ENCODE measurements at places on chromosomes 2 and 18.

DNA sequence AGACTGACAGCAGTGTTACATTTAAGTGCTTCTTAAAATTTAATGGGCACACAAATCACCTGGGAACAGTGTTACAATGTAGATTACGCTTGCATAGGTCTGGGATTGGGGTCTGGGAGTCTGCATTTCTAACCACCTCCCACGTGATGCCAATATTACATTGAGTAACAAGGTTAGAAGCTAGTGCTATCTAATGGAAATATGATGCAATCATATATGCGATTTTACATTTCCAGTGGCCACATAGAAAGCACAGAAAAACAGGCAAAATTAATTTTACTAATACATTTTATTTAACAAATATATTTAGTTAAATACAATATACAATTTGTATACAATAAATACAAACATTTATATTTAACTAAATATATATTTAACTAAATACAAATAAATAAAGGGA lies 53.7 kb downstream of the SCN7A start:
- ATAC-seq = no peak

DNA sequence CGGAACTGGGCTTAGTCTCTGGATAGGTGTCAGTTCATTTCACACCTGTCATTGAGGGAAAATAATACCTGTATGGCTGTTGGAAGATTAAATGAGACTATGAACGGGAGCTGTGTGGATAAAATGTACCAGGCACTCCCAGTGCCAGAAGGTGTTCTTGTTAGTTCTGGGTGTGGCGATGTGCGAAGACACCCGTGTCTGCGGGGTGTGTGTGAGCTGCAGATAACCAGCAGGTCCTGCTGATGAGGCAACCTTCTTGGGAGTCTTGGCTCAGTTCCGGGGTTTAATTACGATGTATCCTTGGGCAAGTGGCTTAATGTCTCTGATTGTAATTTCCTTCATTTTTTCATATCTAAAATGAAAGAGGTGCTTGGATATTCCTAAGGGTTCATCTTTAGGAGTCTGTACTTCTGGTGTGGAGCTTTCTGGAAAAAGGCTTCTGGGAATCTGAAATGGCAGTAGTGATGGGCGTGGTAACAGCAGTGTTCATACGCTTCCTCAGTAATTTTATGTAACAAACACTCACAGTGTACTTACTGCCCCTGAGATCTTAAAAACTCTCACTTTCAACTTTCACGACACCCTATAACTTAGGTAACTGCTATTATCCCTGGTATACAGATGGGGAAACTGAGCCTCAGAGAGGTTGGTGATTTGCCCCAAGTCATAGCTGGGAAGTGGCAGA lies 35.0 kb downstream of the NEDD4L start:
- ATAC-seq = no peak

GRCh38 chr2:215060861-215061536 lies 77.4 kb downstream of the ABCA12 start:
- ATAC-seq = no peak

GRCh38 chr2:190972213-190972612 lies 41.8 kb downstream of the STAT1 start:
- ATAC-seq = no peak

DNA sequence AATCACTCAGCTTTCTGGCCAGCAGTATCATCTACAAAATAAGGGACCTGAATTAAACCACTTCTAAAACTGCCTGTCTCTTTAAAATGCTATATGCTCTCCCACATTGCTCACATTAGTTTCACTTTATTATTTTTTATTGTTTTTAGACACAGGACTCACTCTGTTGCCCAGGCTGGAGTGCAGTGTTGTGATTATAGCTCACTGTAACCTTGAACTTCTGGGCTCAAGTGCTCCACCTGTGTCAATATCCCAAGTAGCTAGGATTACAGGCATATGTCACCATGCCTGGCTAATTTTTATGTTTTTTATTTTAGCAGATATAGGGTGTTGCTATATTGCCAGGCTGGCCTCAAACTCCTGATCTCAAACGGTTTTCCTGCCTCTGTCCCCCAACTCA lies 591.3 kb upstream of the ZNF804A start:
- no peak for ATAC-seq

- no peak for ATAC-seq
These were observed 4.8 kb downstream of the ALK start for GRCh38 chr2:29916571-29916970.

DNA sequence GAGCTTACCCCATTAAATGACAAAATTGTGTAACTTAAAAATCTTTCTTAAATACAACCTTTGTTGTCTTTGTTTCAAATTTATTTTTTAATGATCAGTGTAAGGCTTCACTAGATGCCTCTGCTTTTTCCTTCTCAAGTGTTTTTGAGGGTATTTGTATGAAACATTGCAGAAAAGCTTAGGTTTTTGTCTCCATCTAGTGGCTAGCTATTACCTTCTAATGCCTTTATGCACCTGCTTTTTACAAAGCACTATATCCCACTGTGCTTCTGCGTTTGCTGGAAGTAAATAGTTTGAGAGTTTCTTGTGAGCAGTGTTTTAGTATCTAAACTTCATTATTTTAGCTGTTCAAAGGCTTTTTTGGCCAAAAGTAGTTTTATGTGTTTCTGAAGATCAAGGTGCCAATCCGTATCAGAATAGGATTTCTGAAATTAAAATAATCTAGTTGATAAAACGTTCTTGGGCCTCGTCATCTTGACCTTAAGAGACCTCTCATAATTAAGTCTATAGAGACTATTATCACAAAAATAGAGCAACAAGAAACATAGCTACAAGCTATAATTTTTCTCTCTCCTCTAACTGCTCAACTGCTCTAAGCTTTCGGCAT lies 47.0 kb downstream of the IWS1 start:
- ATAC-seq = no peak

GRCh38 chr2:144261336-144261735 lies 258.6 kb downstream of the ZEB2 start:
- ATAC-seq = no peak

- ATAC-seq = no peak
These were observed 119.1 kb upstream of the OTX1 start for GRCh38 chr2:62931536-62931935.

DNA sequence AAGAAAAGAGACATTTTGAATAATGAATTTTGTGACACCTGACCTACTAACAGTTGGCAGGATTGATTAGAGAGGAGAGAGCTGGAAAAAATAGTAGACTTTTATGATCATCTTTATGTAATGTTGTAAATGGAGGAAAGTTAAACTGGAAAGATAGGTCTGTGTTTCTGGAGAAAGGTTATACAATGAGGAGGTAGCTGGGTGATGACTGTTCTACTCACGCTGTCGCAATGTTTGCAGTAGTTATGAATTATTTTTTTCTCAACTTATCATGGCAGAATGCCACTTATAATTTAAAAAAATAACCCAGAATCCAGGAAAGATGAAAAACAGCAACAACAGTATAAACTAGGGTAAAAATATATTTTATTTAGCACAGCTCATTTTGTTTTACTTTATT lies 364.9 kb downstream of the SPAG16 start:
- no peak for ATAC-seq

- ATAC-seq = no peak
These were observed 113.6 kb upstream of the MGAT5 start for GRCh38 chr2:134140251-134140661.

DNA sequence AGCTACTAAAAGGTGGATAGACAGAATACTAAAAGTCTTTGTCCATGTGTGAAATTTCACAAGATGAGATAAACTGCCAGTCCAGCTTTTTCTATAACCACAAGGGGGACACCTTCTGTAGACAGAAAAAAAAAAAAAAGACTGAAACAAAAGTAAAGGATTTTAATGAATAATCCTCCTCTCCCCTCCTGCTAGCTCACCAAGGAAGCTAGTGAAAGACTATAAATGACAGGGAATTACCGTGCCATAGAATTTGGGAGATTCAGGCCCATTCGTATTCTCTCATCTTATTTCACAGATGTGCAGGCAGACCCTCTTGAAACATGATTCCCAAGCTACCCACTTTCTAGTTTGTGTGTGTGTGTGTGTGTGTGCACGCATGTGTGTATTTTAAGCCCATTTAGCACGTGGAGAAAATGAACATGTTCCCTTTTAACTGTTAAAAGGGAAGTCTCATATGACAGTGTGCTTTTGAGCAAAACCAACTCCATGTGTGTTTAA lies 36.3 kb upstream of the SLC8A1 start:
- ATAC-seq = no peak

DNA sequence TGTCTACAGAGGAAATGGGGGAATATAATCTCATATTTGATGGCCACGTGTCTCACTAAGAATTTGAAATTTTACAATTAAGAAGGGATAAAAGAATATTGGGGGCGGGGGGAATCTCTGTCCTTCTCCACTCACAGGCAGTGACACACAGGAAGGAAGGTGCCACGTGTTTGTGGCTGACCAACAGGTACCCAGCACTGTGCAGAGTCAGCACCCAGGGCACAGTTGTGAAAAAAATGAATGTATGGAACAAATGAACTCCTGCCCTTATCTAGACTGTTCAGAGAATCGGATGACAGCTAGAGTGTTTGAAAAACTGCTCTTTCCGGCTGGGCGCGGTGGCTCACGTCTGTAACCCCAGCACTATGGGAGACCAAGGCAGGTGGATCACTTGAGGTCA lies 317.0 kb upstream of the MYT1L start:
- no peak for ATAC-seq

DNA sequence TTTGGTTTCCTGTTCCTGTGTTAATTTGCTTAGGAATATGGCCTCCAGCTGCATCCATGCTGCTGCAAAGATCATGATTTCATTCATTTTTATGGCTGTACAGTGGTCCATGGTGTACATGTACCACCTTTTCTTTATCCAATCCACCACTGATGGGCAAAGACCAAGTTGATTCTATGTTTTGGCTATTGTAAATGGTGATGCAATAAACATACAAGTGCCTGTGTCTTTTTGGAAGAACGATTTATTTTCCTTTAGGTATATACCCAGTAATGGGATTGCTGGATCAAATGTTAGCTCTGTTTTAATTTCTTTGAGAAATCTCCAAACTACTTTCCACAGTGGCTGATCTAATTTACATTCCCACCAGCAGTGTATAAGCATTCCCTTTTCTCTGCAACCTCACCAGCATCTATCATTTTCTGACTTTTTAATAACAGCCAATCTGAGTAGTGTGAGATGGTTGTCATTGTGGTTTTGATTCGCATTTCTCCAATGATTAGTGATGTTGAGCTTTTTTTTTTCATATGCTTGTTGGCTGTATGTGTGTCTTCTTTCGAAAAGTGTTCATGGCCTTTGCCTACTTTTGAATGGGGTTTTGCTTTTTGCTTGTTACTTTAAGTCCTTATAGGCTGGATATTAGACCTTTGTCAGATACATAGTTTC lies 19.4 kb downstream of the EXOC6B start:
- no peak for ATAC-seq

DNA sequence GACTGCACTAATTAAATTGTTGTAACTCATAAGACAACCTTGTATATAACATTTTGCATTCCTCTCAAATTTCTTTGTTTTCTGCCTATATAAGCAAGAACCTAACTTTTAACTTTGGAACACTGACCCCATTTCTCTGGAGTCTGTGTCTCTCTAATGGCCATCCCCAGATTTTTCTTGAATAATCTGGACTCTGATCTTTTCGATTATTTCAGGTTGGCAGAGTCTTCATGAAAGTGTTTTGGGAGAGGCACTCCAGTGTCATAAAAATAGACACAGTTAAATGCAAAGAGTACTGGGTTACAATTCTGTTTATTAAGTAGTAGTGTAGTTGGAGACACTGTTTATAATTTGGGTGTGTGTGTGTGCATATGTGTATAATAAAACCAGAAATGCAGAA lies 1467.7 kb upstream of the CELF4 start:
- ATAC-seq = no peak

DNA sequence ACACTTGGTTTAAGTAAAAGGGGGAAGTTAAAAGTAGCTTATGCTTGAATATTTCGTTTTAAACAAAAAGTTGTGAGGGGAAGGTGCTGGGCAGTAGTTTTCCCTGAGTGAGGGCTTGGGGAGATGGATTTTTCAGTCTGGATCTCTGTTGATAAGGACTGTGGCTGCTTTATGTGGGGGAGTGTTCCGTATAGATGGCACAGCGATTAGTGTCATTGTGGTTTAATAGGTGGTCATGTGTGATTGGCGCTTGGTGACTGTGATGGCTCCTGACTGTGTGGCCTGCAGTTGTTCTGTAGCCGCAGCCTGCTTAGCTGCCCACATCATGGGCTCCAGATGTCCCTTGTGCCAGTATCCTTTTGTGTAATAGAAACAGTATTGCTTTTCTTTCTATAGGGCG lies 156.2 kb downstream of the WDSUB1 start:
- ATAC-seq = no peak

DNA sequence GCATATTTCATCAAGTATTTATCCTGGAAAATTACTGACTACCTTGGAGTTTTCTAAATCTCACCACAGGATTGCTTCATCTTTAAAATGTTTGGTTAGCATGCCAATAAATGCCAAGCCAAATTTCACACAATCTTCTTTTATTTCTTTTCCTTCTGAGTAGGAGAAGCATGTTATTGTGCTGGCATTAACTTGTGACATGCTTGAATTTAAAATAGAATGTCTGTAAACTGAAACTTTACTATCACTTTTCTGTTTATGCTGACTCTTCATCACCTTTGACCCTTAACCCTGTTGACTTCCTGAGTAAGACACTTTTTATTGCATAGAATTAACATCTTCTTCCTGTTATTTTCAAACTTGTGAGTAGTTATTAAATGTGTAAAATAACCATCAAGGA lies 56.2 kb upstream of the LRRTM4 start:
- no peak for ATAC-seq

- no peak for ATAC-seq
These were observed 215.3 kb downstream of the SEPTIN10 start for GRCh38 chr2:109398366-109399015.

- ATAC-seq = no peak
These were observed 74.7 kb downstream of the COBLL1 start for GRCh38 chr2:164766954-164767320.

GRCh38 chr2:72893594-72894319 lies 6.5 kb downstream of the SPR start:
- ATAC-seq = peak; percentile 68

DNA sequence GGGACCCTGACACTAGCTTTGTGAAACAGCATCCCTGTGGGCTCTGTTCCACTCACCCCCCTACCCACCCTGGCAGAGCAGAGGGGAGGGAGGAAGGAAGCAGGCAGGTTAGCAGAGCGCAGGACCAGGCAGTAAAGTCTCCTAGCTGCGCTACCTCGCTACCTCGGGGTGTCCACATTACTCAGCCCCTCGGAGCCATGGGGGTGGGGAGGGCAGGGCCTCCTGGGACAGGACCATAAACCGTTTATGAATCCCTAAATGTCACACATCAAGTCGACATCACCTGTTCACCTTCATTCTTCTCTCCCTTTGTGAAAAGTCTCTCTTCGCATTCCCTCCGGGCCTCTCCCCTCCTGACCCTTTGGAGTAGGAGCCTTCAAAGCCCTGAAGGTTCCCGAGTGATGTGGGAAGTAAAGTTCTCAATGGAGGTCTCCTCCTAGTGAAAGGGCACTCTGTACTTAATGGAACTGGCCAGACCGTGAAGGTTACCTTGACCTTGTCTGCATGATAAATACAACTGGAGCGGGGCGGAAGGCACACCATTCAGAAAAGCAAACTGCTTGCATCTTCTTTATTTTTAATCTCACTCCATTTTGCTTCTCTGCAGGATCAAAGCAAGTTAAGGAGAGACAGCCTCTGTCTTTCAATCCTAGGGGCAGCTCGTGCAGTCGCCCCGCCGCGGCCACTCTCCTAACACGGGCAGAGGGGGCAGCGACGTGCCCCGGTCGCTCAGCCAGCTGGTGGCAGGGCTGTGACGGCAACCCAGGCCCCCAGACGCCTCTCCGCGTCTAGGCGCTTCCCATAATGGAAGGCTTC lies 23.7 kb upstream of the SMAD7 start:
- no peak for ATAC-seq

Data from stimulated activated memory B cell treated with anti-CD40 and anti-IgM and Interleukin-4, amounts not matched to agents 10 μg/mL and 1 μg/mL and 100 μg/mL, for 72 hours (primary cell).